ENCODE measurements at places on chromosomes 12 and 14. TPM values are rescaled to one million over a fixed set of nuclear protein-coding genes. Genes with fewer than 3 reads are reported as not detected.

- no peak for DNase-seq
These were observed 39.8 kb upstream of the GPR68 start for GRCh38 chr14:91284146-91284790.

DNA sequence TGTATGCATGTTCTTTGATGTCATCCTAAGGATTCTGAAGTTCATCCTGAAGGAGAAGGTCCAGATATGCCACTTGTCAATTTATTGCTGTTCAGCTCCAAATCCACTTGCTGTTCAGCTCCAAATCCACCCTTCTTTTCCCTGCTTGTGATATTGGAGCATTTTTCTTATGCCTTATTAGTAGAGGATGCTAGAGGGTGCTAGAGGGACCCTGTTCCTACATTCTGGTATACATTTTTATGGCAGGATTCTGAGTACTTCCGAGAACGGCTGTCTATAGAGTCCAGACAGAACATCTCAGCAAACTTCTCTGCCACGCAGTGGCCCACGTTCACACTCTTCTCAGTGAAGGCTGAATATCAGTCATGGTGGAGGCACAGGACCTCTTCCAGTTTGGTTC, 406.7 kb downstream of the NOVA1 start:
- DNase-seq, result no peak

GRCh38 chr12:29053567-29053966, 95.5 kb upstream of the FAR2 start:
- DNase-seq, result no peak

GRCh38 chr12:120200364-120200800, 529 bp downstream of the RPLP0 start:
- DNase-seq, result no peak

- DNase-seq, result no peak
These were observed 997 bp downstream of the CYP27B1 start for GRCh38 chr12:57765698-57766463.

GRCh38 chr14:55340482-55340881, 69.3 kb downstream of the FBXO34 start:
- DNase-seq, result no peak

- no peak for DNase-seq
These were observed 70.3 kb downstream of the ALX1 start for GRCh38 chr12:85350356-85350755.

TAS2R7 gene
- total RNA-seq, result not detected
